ENCODE measurements at places on chromosomes 1 and 21.

GRCh38 chr1:201468501-201468843 lies 516 bp downstream of the PHLDA3 start:
- DNase-seq, result no peak

DNA sequence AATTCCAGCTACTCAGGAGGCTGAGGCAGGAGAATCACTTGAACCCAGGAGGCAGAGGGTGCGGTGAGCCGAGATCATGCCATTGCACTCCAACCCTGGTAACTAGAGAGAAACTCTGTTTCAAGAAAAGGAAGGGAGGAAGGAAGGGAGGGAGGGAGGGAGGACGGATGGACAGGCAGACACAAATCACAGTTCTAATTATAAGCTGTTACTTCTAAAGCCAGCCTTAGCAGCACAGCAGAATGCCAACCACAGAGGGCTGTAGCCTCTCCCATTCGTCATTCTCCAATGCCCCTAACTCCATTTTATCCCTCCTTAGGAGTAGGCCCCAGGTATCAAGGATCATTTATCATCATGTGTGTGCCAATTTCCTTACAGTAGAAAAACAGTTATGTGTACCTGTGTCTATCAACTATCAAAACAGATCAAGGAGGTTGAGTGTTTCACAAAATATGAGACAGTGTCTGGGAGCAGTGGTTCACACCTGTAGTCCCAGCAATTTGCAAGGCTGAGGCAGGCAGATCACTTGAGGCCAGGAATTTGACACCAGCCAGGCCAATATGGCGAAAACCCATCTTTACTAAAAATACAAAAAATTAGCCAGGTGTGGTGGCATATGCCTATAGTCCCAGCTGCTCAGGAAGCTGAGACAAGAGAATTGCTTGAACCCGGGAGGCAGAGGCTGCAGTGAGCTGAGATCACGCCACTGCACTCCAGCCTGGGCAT lies 19.1 kb downstream of the USP48 start:
- DNase-seq, result no peak

- no peak for DNase-seq
Observed at GRCh38 chr1:71804140-71804539, 478.2 kb downstream of the NEGR1 start.

DNA sequence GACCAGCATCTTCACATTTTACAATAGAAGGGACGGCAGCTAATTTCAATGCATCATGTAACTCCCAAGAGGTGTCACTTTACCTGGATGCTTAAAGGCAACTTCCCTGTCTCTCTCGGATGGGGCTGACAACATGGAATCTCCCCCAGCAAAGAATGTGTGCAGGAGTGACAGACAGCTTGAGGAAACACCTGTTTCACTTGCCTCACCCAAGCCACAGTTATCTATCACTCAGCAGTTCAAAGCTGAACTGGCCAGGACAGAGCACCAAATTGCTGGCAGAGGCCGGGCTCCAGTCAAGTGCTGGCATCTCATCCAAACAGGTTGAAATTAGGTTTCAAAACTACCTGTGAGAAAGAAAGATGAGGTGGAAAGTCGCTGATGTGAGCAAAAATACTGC lies 538.0 kb upstream of the PLXNA2 start:
- DNase-seq, result no peak

DNA sequence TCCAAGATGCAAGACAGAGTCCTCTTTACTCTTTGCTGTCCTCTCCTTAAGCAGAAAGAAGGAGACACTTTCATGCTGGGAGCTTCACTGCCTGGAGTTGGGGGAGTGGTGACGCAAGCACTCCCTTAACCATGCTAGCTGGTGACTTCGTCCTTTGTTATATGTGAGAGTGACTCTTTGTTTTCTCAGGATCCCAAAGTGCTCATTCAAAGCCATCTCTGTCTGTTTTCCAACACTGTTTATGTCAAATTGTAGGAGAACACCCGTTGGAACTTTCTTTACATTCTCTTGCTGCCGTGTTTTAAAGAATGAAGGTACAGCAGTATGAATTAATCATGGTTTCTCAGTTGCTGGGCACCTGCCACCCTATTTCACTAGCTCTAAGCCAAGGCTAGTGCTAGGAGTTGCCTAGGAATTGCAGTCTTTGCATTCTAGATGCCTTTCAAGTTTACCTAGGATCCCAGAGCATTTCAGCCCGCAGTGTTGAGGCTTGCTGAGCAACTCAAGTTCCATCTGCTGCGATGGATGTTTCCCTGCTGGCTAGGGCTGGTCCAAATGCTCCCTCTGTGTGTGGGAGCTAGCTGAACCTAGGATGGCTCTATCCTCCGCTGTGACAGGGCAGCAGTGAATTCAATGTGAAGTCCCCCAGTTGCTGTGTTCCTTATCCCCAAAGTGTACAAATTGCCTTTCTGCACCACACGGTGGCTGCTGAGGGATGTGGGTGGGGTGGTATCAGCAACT lies 82.6 kb upstream of the GPR52 start:
- DNase-seq, result no peak

DNA sequence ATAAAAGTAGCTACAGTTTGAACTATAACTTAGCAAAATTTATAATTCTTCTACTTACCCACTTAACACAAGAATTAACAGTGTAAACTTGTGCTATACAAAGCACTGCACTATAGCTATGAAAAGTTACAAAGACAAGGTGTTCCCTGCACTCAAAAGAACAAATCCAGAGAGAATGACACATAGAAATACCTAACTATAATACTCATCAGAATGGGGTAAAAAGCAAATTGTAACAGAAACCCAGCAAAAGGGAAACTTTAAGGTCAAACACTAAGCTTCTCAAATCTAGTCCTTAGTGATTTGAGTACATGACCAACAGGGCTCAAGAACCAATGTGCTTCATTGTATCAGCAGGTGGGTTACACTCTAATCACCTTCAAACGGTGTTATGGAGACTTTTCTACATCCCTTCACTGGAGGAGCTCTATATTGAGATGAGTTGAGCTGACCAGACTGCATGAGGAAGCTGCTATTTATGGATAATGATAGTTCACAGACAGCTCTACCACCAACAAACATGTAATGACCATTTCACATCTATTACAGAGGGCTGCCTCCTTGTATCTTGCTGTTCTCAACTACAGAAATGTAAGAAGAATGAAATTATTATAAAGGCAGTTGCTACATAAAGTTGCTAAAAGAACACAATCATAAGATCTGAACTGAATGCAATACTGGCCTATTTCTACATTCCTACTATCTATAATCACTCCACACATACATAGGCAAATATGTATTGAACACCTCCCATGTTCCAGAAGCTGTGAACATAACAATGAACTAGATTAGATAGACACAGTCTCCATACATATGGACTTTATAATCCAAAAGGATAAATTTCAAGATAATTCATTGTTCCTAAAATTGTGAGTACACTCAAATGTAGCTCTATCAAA lies 47.6 kb downstream of the PIK3R3 start:
- no peak for DNase-seq

Data from stimulated activated CD8-positive, alpha-beta memory T cell treated with anti-CD3 and anti-CD28 coated beads, Interleukin-7, amount 100 ng/mL, for 1 hour (primary cell).